ENCODE measurements at places on chromosomes 1 and 21.

- DNase-seq, result no peak
Measured at GRCh38 chr1:150015651-150016131, 5.2 kb upstream of the OTUD7B start.

DNA sequence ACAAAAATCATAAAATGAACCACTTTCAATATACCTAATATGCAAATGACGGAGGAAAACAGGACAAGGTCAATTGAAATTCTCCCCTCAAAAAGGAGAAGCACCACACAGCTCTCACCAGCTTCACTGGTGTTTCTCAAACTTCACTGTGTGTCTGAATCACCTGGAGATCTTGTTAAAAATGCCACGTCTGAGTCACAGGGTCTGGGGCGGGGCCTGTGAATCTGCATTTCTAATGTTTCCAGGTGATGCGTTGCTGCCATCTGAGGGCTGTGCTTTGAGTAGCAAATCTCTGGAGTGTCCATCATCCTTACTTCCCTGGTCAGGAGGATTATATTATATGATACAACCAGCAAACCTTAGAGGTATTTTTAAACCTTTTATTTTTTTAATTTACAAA is 9.0 kb downstream of the CLDN19 start:
- peak; percentile 27 for DNase-seq

DNA sequence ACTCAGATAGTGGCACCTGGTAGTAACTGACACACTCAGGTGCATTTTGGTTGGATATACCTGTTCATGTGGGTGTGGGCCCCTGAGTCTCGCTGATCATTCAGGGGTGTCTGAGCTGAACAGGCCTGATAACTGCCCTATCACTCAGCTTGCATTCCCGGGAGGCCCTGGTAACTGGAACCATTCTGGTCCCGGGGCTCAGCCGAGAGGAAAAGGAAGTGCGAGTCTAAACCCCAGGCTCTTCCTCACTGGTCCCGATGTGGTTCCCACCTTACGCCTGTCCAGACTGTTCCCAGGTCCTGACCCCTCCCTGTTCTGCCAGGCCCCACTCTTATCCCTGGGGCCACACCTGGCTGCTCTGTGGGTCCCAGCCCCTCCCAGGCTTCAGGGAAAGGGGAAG is 11.7 kb upstream of the CDK18 start:
- no peak for DNase-seq

GRCh38 chr1:172446547-172446946 is 2.7 kb upstream of the PIGC start:
- no peak for DNase-seq

GRCh38 chr1:181656491-181656890 is 173.2 kb downstream of the CACNA1E start:
- no peak for DNase-seq

DNA sequence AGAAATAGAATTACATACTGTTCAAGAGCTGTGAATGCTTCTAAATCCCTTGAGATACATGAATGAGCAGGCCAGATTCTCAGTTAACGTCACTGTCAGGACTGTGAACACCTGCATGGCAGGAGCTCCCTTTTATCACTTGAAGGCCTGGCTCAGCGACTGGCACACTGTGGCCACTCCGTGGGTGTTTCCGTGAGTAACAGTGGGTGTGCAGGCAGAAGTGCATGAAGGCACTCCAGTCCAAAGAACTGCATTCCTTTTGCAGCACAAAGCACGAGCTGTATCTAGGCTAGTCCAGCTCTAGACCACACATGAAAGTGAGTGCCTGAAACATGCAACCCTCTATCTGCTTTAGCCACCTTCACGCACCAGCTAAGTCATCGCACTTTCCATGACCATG is 9.6 kb upstream of the SIM2 start:
- no peak for DNase-seq

GRCh38 chr21:42427809-42428419 is 24.2 kb downstream of the UBASH3A start:
- no peak for DNase-seq

GRCh38 chr1:170354246-170354645 is 177.7 kb upstream of the GORAB start:
- DNase-seq, result no peak

DNA sequence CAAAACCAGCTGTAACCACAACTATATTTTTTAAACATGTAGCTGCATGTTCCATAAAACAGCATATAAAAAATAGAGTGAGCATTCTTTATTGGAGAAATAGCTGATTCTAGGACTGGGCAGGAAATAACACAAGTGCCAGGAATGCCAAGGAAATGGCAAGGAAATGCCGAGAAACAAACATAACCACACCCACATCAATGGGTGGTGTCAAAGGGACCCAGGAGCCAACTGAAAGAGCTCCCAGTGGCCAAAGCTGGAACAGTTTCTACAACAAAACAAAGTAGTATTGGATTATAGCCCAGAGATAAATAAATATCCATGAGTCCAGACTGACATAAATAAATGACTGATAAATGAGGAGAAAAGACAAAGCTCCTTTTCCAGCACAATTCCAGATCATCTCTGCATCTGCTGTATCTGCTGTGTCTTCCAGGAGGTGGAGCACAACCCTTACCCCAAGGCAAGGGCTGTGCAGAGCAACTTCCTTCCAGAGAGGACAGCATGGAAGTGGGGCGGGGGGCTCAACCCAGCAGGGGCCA is 28.1 kb downstream of the ADARB1 start:
- DNase-seq, result no peak

Measured in stimulated activated CD4-positive, alpha-beta T cell treated with anti-CD3 and anti-CD28 coated beads, TNF-alpha, amount 100 ng/mL, for 24 hours (primary cell).